ENCODE measurements at places on chromosomes 6 and 20. TPM values are rescaled to one million over a fixed set of nuclear protein-coding genes. Genes with fewer than 3 reads are reported as not detected.

GRCh38 chr20:23582293-23582692 is 14.0 kb upstream of the CST9L start:
- no peak overlapping the region for H3K27ac ChIP-seq
- no peaks in the 10 kb centered on the region for H3K36me3 ChIP-seq
- DNase-seq = no peak
- no peaks in the 10 kb centered on the region for H3K4me1 ChIP-seq

- no peak overlapping the region for H3K27ac ChIP-seq
- H3K4me3 ChIP-seq = no peak overlapping the region
- no peak for DNase-seq
- H3K4me1 ChIP-seq = no peaks in the 10 kb centered on the region
- H3K27me3 ChIP-seq = no peaks in the 10 kb centered on the region
- no peaks in the 10 kb centered on the region for H3K36me3 ChIP-seq
These were observed 209.7 kb upstream of the SUPT3H start for GRCh38 chr6:45587229-45588060.

DNA sequence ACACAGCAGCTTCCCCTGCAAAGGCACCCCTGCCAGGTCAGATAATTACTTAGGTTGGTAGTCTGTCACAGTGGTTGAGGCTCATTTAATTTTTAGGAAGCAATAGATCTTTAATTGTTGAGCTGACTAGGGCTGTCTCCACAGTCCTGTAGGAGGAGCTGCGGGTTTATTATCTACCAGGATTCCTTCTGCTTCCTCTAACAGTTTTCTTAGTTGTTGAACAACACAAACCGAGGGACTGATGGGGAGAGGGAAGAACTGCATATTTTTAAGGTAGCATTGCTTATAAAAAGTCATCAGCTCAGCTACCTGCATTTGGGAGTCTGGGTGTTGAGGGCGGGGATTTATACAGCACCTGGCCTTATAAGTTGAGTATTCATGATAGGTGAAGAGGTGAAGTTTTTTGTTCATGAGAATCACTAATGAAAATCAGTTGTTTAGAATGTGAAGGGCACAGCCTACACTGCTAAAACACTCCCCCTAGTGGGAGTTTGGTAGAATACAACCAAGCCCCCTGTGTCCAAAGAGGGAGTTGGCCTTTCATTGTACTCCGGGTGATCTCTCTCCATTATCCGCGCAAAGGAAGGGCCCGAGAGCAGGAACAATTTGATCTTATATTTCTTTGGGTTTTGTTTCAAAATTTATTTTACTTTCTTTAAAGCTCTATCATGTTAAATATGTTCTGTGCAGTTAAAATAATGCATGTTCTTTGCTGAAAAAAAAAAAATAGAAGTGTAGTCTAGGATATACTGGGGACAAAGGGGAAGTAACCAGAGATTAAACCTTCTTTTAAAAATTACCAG is 69.6 kb downstream of the SSR1 start:
- peak overlapping the region; percentile 64 for H3K27ac ChIP-seq
- H3K4me1 ChIP-seq = no peaks in the 10 kb centered on the region
- H3K36me3 ChIP-seq = peaks cover 6% of the 10 kb centered on the region
- H3K4me3 ChIP-seq = no peak overlapping the region
- no peaks in the 10 kb centered on the region for H3K27me3 ChIP-seq

DNA sequence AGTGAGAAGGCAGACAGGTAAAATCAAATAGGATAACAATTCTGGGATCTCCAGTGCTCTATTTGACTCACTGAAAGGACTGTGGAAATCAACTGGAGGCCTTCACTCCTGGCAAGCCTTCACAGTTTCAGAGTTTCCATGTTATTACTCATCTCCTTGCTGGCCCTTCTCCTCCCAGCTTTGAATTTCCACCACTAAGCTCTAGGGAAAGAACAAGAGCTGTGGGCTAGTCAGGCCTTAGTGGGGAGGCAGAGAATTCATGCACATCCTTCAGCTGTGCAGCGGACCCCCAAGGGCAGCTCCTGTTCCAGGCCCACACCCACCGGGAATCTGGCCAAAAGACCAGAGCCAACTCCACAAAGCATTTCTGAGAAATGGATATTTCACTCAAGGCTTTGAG is 26.0 kb downstream of the MYLIP start:
- H3K4me3 ChIP-seq = no peak overlapping the region
- H3K36me3 ChIP-seq = no peaks in the 10 kb centered on the region
- no peaks in the 10 kb centered on the region for H3K27me3 ChIP-seq
- no peak for DNase-seq
- peak overlapping the region; percentile 48 for H3K27ac ChIP-seq
- H3K4me1 ChIP-seq = no peaks in the 10 kb centered on the region

Gene RNF39
- total RNA-seq = 11.1 TPM

- H3K27me3 ChIP-seq = no peaks in the 10 kb centered on the region
- H3K4me1 ChIP-seq = no peaks in the 10 kb centered on the region
- H3K27ac ChIP-seq = no peak overlapping the region
- no peak for DNase-seq
- no peaks in the 10 kb centered on the region for H3K36me3 ChIP-seq
These were observed 45.3 kb downstream of the JARID2 start for GRCh38 chr6:15290962-15291704.

GRCh38 chr6:88248709-88249321 is 82.7 kb upstream of the CNR1 start:
- no peaks in the 10 kb centered on the region for H3K36me3 ChIP-seq
- no peak overlapping the region for H3K27ac ChIP-seq
- no peaks in the 10 kb centered on the region for H3K27me3 ChIP-seq
- no peaks in the 10 kb centered on the region for H3K4me1 ChIP-seq
- no peak for DNase-seq

DNA sequence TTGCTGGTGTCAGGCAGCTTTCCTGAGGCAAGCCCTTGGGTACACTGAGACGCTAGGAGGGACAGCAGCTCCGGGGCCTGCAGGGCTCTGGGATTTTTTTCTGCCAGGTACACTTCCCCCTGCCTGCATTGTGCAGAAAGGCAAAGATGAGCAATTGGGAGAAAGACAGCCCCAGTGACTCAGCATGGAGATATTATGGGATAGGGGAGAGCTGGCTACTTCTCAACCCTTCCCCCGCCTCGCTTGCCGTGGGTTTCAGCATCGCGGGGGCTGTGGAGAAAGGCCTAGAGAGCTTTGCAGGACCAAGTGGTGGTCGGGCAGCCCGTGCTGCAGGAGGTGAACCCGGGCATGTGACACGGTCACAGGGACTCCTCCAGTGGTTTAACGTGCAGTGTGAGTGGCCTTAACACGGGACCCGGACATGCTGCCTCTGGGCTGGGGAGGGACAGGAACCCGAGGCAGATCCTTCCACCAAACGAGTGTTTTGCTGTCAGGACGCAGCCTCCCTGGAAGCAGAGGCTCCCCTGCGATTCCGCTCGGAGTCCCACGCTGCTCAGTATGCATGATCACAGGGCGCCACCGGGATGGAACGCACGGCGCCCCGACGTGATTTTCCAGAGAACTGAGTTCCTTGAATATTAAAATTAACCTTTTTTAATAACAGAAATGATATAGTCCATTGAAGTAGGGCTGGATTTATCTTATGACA is 139.9 kb downstream of the CDH4 start:
- no peak overlapping the region for H3K27ac ChIP-seq
- no peaks in the 10 kb centered on the region for H3K36me3 ChIP-seq
- no peak for DNase-seq
- H3K4me1 ChIP-seq = no peaks in the 10 kb centered on the region
- H3K4me3 ChIP-seq = no peak overlapping the region

GRCh38 chr6:18842534-18842933 is 455.4 kb downstream of the RNF144B start:
- H3K4me3 ChIP-seq = no peak overlapping the region
- no peaks in the 10 kb centered on the region for H3K4me1 ChIP-seq
- DNase-seq = no peak
- no peak overlapping the region for H3K27ac ChIP-seq
- no peaks in the 10 kb centered on the region for H3K27me3 ChIP-seq
- H3K36me3 ChIP-seq = no peaks in the 10 kb centered on the region

DNA sequence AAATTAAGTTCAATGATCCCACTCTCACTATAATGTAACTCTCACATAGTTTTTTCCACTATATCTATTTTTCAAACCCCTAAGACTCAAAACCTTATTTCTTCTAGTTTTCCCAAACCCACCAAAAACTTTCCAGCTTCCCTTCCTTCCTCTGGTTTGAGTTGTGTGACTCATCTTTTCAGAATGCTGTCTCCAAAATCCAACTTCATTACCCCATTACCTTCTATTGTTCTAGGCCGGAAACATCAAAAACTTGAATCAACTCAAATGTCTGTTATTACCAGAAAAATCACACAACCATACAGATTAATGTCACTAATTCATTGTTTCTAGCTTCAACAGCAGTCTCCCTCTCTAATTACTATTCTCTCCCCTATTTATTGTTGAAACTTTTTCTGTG is 1090.3 kb downstream of the HACE1 start:
- no peak for DNase-seq
- H3K36me3 ChIP-seq = no peaks in the 10 kb centered on the region

DNA sequence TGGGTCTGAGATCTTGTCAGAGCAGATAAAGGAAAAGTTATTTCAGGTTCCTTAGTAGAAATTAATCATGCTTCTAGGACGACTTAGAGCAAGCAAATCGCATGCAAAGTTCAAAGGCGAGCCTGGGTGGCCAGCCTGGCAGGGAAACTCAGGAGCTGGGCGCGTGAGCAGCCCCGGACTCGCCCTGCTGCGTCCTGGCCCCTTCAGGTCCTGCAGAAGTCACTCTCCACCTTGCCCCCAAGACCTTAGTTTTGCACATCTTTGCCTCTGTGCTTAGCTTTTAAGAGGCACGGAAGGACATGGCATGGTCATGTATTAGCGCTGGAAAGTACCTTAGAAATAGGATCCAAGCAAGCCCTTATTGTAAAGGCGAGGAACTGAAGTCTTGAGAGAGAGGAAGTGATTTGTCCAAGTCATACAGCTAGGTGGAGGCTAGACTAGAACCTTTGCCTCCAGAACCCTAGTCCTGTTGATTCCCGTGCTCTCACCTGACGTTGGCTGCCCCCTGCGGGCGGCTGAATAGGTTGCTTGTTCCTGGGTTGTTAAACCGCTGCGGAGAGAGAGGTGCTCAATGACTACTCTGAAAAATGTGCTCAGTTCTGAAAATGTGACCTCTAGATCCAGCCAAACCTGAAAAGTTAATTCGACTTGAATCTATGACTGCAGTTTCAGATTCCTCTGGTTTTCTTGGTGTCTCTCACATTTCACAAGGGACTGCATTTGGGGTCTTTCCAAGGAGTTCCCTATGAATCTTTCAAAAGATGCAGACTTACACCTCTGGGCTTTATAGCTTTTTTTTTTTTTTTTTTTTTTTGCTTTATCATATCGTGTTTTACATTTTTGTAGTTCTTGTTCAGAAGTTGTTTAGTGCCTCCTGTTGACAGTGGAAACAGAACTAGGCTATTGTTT is 2.7 kb downstream of the MYB start:
- H3K27ac ChIP-seq = no peak overlapping the region
- H3K36me3 ChIP-seq = no peaks in the 10 kb centered on the region
- no peaks in the 10 kb centered on the region for H3K4me1 ChIP-seq
- H3K27me3 ChIP-seq = peaks cover 39% of the 10 kb centered on the region
- DNase-seq = peak; percentile 61

Gene STMND1
- total RNA-seq = 2.5 TPM

GRCh38 chr6:6881438-6882225 is 226.1 kb upstream of the RREB1 start:
- no peaks in the 10 kb centered on the region for H3K27me3 ChIP-seq
- peak; percentile 48 for DNase-seq
- H3K4me3 ChIP-seq = no peak overlapping the region
- H3K27ac ChIP-seq = peak overlapping the region; percentile 16

DNA sequence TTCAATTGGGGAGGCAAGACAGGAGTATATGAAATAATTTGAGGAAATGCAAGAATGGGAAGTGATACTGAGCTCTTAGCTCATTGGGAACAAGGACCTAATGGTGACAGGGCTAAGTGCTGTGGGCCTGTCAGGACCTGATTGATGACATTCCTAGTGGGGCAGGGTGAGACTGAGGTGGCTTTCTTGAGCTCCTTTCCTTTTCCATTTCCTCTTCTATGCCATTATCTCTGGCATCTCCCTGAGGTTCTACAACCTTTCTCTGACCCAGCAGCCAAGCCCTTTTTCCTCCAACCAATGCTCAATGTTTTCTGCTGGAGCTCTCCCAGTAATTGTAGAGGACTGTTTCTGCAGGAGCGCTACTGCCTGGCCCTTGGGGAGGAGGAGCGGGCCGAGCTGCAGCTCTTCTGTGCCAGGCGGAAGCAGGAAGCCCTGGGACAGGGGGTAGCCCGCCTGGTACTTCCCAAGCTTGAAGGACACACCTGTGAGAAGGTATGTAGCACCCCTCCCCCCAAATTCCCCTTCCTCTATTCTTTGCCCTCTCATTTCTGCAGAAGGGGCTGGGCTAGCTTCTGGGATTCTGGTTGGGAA is 2.8 kb upstream of the TOMM6 start:
- DNase-seq = no peak
- peaks cover 21% of the 10 kb centered on the region for H3K4me1 ChIP-seq
- no peak overlapping the region for H3K4me3 ChIP-seq
- H3K36me3 ChIP-seq = no peaks in the 10 kb centered on the region

DNA sequence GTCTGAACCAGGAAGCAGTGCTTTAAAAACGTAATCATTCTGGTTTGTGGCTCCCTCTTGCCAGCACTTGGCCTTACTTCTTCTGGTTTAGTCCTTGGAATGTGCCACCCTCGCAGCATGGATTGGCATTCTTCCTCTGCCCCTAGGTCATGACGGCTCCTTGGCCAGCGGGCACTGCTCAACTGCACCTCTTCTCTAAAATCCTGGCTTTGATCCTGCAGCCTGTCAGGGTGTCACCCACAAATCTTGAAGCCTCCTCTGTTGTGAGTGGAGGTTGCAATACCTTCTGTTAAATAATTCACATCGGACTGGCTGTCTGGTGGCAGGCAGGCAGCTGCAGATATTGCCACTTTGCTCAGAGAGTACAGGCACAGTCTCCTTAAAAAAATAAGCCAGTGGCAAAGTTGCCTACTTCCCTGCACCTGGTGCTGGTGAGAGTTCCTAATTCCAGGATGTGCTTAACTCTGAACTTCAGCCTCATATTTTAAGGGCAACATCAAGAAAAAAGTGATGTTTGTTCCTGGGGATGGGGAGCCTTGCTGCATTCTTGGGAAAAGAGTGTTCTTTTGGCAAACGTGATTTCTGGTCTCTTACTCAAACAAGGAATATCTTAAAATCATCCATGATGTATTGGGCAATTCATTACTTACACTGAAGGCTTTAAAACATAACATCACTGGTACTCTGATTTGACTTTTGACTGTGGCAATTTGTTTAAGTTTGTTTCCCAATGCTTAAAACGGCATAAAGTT is 179.8 kb downstream of the FOXA2 start:
- H3K4me3 ChIP-seq = no peak overlapping the region
- no peak for DNase-seq
- H3K4me1 ChIP-seq = no peaks in the 10 kb centered on the region
- no peaks in the 10 kb centered on the region for H3K36me3 ChIP-seq

GRCh38 chr6:141986457-141986856 is 146.3 kb upstream of the GJE1 start:
- H3K4me1 ChIP-seq = no peaks in the 10 kb centered on the region
